ENCODE measurements at places on chromosomes 5 and 9.

DNA sequence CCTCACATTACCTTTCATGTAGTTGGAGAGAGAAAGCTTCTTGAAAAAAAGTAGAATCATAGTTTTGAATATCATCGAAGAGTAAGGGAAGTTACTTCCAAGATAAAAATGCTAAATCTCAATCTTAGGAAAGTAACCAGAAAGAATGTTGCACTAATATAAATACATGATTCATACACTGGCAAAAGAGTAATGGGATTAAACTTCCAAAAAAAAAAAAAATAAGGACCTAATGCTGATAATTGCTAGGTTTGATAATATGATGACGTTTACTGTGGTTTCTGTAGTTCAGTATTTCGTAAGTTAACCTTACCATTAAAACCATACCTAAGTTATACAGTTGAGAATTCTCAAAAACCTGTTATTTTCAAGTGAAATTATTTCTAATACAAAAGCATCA lies 573.8 kb upstream of the CDH9 start:
- DNase-seq: no peak

DNA sequence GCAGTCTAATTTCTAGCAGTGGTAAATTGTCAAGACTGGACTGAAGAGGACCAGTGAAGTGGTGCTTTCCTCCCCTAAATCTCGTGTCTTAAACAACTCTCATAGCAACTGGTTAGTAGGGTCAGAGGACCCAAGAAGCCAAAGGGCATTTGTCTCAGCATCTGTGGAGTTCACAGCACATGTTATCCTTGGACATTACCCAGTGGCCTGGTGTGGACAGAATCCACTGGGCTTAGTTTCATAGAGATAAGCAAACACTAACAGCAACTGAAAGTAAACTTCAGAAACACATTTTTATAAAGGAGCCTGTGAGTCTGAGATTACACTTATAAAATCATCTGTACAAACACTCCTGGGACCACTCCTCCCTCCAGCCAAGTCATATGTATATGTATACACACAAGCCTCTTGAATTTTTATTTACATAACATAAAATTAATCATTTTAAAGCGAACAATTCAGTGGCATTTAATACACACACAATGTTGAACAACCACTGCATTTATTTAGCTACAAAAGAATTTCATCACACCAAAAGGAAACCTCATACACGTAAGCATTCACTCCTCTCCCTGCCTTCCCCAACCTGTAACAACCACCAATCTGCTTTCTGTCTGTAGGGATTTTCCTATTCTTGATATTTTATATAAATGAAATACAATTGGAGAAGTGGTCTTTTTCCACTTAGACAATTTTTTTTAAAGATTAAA lies 457.8 kb downstream of the RASEF start:
- no peak for DNase-seq

DNA sequence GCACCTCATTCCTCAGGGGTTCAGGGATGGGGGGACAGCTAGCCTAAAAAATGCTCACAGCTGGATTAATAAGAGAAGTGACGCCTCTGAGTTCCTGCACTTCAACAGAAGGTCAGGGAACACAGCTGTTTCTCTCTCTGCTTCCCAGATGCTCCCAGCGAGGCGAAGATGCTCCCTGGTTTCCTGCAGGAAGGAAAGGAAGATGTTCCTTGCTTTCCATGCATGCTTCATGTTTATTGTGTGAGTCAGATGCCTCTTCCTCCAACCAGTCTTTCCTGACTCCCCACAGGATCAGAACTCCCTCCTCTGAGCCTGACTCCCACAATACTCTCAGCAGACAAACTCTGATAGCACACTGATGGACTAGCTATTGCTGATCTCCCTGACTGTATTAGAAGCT lies 71.9 kb downstream of the MFAP3 start:
- no peak for DNase-seq

GRCh38 chr5:69007163-69007562 lies 86.7 kb upstream of the SLC30A5 start:
- no peak for DNase-seq

GRCh38 chr5:174329738-174330137 lies 284.2 kb downstream of the NSG2 start:
- no peak for DNase-seq

DNA sequence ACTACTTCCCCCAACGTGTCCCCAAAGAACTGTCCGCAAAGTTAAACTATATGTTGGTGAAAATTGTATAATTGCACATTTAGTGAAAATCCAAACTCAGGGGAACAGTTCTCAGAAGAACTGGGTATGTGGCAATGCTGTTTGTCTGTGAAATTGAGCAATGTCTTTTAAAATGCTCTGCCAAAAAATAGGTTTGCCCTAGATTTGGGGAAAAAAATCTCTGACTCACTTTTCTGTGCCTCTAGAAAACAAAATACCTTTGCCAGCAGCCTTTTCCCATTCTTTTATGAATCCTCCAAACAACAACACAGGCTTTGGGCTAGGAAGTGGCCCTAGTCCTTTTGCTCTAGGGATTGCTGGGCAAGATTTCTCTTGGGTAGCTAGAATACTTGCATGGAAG lies 37.4 kb upstream of the ZNF608 start:
- no peak for DNase-seq

GRCh38 chr5:14357441-14357840 lies 214.3 kb downstream of the TRIO start:
- DNase-seq: no peak

DNA sequence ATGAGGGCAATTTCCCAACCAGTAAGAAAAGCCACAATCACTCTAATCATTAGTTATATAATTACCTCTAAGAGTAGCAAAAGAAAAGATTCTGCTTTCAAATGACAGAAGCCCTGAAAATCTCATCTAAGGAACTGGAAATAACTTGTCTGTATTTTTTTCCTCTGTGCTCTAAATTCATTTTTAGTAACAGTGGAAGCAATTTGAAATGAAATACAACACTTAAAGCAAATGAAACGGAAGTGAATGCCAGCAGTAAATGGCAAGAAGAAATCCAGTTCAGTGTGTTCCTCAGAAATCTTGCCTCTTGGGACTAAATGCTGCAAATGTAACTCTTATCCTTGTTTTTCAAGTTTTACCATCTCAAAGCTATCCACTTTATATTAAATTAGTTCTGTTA lies 294.9 kb downstream of the TAF11L14 start:
- DNase-seq: no peak

- no peak for DNase-seq
Measured at GRCh38 chr9:33480976-33481375, 7.3 kb upstream of the NOL6 start.

GRCh38 chr5:133421394-133421793 lies 190.9 kb downstream of the FSTL4 start:
- DNase-seq: no peak

DNA sequence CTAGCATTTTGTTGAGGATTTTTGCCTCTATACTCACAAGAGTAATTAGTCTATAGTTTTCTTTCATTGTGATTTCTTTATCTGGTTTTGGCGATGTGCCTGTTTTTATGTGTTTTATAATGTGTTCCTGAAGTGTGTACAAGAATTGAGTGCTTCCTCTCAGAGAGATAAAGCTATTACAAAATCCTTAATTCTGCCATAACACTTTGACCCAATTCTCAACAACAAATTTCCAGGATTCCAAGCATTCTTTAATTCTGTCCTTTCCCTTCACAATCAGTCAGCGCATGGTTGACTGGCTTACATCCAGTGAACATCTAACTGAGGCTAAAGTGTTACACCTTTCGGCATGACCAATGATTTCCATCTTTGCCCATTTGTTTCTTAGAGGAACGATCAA lies 282.9 kb upstream of the MVB12B start:
- DNase-seq: no peak

DNA sequence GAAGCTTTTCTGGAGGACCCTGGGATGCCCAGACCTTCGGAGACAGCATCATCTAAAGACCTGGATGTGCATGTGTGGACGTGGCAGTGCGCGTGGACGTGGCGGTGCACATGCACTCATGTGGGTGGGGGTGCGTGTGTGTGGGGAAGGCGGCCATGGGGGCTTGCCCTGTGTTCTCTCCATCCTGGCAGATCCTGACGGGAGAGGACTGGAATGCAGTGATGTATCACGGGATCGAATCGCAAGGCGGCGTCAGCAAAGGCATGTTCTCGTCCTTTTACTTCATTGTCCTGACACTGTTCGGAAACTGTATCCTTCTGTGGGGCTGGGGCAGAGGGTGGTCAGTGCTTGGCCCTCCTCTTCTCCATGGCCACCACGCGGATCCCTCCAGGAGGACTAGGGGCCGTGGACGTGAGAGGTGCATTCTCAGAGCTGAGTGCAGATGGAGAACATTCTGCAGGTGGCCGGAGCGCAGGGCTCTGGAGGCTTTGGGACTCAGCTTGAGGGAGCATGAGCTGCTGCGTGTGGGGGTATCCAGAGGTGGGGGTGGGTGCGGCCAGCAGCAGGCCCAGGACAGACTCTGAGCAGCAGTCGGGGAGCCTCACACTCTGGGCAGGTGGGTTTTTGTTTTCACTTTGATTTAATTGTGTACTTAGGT lies 129.1 kb downstream of the CACNA1B start:
- DNase-seq: no peak

- no peak for DNase-seq
Measured at GRCh38 chr9:1839909-1840308, 175.2 kb upstream of the SMARCA2 start.

DNA sequence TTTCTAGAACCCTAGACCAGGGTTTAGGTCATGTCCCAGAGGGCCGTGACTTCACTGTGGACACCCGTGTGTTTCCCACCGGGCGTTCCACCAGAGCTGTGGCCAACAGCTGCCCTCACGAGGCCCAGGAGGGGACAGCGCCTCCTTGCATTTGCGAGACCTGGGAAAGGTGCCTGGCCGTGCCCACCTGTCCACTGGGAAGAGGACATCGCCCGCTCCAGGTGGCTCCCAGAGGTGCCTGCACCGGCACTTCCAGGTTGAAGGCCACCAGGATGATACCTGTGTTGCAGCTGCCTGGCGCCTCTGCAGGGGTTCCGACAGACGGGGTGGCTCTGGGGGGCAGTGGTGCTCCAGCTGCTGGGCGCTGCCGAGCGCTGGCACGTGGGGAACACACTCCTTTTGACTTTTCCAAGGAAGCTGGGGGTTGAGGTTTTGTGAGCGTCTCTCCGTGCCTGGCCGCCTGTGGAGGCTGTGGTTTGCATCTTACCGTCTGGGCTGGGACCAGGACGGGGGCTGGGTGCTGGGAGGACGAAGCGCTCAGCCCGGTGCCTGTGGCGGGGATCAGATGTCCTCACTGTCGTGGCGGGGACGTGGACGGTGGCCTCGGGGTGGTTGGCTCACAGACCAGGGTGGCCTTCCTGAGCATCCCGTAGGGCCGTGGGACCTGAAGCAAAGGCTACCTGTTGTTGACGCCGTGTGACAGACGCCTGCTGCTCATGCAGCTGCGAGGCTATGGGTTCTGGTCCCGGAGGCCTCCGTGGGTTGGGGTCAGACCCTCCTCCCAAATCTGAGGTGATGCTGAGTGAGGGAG lies 19.2 kb downstream of the NKD2 start:
- DNase-seq: no peak

GRCh38 chr5:58088941-58089340 lies 370.9 kb downstream of the PLK2 start:
- DNase-seq: no peak

GRCh38 chr5:86986837-86987236 lies 280.8 kb upstream of the RASA1 start:
- no peak for DNase-seq

All from activated naive CD4-positive, alpha-beta T cell treated with anti-CD3 and anti-CD28 coated beads, Interleukin-2, amount 50 U/mL, for 16 hours (primary cell).